NCI-H1092 treated with DMSO at 0.1 percent for 48 hours (cell line): ENCODE measurements at places on chromosomes 2 and 18.

GRCh38 chr2:161166538-161167409 lies 6.5 kb downstream of the TANK start:
- no peak for DNase-seq

DNA sequence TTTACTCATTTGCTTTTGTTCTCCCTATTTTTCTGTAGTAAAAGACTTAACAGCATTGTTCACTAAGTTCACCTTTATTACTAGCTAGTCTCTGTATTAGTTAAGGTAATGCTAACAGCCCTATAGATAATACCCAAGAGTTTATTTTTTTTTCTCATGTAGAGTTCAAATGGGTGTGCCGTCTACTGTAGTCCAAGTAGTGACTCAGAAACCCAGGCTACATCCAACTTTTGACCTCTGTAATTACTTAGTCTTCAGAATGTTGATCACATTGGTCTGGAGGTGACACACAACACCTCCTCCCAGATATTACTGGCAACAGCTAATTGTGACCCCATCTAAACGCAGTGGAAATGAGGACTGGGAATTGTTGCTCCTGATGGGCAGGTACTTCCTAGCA lies 7.7 kb downstream of the COQ10B start:
- no peak for DNase-seq

GRCh38 chr2:77161009-77161408 lies 361.2 kb downstream of the LRRTM4 start:
- DNase-seq: no peak

- DNase-seq: peak; percentile 28
Observed at GRCh38 chr2:114128263-114128662, 238.4 kb downstream of the ACTR3 start.

DNA sequence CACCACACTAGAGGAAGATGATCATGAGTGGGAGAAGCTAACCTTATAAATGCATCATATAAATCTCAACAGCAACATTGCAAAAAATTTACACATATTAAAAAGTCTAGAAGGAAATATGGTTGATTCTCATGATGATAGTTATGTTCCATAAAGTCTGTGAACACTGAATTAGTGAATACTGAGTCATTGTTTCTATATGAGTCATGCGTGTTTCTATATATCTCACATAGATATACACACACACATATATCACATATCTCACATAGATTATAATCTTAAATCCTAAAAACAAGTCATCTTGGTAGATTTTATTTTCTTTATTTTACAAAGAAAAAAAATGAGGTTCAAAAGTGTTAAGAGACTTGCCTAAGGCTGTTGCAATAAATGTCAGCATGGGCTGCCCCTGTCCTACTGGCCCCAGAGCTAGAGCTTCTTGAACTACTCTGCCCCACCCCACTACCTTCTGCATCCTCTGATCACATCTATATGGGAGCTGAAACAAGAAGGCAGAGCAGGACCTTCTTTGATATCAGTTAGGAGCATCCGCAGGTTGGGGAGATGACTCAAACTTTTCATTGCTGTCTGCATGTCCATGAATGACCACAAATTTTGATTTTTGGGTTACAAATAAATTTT lies 81.8 kb upstream of the ADAM23 start:
- no peak for DNase-seq

DNA sequence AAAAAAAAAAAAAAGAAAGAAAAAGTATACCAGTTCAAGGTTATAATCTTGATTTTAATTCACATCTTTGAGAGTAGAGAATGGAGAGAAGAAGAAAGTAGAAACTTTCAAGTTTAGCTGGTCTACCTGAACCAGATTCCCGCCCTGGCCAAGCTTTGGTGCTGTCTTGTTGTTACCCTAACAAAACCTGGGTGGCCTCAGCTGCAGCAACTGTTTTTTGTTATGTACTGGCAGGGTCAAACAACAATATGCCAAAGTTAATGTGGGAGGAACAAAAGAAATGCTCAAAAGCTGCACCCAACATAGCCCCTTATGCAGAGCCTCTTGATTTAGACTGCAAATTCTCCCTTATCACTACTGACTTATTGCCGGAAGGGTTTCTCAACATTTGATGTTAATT lies 165.3 kb upstream of the TFPI start:
- DNase-seq: no peak

DNA sequence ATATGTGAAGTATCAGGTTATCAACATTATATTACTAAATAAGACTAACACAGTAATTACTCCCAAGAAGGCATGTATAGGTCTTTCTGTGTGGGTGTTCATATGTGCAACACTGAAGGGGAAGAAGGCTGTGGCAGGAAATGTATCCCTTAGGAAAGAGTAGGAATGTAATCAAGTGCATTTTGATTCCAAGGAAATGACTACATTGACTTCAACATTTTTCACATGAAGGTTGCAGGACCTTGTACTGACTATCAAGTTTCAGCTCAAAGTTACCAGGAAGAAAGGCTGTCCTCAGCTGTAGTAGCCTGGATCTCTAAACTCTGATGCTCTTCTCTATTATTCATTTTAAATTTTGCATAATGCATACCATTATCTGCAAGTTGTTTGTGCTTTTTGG lies 680.8 kb downstream of the NYAP2 start:
- DNase-seq: no peak

- no peak for DNase-seq
Observed at GRCh38 chr18:35590935-35591334, 9.4 kb downstream of the GALNT1 start.

- DNase-seq: no peak
Observed at GRCh38 chr2:230879271-230879882, 14.6 kb downstream of the ITM2C start.

GRCh38 chr2:56333812-56334485 lies 150.2 kb downstream of the CCDC85A start:
- no peak for DNase-seq

GRCh38 chr2:212052412-212053159 lies 486.0 kb downstream of the ERBB4 start:
- no peak for DNase-seq

GRCh38 chr2:181142514-181142913 lies 162.1 kb downstream of the UBE2E3 start:
- DNase-seq: no peak

DNA sequence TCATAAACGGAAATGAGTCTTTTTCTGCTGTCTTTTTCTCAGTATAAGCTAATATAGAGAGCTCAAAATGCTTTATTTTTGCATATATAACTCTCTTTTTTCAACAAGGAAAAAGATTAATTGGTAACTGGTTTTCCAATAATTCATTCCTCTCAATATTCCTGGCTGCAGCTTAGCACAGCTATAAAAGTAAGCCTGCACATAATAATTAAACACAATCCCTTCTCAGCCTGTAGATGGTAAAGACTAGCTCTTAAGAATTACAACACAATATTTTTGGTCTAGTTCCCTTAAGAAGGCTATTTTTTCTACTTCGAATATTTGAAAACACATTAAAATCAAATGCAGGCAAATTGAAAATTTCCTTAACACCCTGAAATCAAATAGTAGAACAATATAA lies 258.0 kb downstream of the DOK6 start:
- peak; percentile 52 for DNase-seq
